Esophagus squamous epithelium (tissue), 5 donors: ENCODE measurements at places on chromosomes 2 and 18.

GRCh38 chr18:35694808-35695207, 113.3 kb downstream of the GALNT1 start:
- no peak for DNase-seq

- no peak for DNase-seq
These were observed 175.4 kb downstream of the DPP4 start for GRCh38 chr2:161898633-161899032.

DNA sequence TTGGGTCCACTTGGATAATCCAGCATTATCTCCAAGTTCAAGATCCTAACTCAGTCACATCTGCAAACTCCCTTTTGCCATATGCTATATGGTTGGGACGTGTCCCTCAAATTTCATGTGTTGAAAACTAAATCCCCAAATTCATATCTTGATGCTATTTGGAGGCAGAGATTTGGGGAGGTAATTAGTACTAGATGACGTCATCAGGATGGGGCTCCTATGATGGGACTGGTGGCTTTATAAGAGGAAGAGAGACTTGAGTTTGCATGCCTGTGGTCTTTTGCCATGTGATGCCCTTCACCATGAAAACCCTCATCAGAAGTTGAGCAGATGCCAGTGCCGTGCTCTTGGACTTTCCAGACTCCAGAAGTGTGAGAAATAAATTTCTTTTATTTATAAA, 16.8 kb upstream of the SMAD4 start:
- DNase-seq = no peak

DNA sequence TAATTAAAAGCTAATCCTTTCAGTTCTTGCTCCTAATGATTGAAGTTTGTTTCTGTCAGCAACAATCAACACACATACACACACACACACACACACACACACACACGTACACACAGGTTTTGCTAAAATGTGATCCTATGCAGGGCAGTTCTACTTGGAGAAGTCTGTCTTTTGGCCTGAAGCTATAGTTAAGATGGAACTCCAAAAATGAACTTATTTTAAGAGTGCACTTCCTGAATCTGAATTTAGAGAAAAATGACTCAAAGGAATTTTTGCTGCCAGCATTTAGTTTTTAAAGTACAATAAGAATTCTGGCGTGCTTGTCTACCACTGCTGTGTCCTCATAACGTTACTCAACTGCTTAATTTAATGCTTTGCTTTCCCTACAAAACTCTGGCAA, 6.6 kb downstream of the GALNT5 start:
- DNase-seq = no peak

GRCh38 chr2:6933911-6934310, 16.7 kb downstream of the RNF144A start:
- no peak for DNase-seq

DNA sequence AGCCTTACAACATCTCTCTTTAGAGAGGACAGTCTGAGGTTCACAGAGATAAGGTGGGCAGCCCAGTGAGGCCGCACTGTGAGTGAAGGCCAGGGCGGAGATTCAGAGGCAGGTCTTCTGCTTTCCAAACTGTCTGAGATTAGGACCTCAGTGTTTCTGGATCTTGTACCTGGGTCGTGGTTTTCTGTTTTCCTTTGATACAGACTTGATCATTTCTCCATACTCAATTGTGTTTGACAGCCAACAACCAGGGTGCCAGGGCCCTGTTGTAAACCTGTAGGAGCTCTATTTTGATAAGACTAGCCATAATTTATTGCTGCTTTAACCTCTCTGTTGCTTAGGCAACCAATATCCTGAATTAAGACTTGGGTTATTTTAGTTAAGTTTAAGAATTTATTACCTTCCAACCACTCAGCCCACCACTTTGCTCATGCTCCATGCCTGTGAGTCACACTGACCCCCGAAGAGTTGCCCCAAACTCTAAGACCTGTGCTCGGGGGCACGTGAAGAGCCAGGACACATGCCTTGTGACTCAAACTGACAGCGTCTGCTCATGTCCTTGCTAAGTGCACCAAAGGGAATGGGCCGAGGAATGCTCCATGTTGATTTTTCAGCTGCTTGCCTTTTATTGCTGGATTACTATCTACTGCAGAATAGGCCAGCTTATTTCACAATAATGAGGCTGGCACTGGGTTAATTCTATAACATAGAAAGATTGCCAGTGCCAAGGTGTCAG, 248.6 kb downstream of the BCL2 start:
- DNase-seq = no peak

DNA sequence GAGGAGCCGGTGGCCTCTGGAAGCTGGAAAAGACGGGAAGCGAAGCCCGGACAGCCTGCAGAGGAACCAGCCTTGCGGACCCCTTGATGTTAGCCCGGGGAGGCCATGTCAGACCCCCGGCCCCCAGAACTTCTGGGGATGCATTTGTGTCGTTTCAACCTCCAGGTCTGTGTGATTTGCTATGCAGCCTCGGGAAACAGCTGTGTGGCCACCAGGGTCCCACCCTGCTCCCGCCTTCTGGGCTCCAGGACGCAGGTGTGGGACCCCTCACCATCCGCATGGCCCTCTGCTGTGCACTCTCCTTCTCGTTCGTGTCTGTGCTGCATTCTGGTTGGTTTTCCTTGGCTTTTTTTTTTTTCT, 13.3 kb downstream of the NEU4 start:
- DNase-seq = no peak

DNA sequence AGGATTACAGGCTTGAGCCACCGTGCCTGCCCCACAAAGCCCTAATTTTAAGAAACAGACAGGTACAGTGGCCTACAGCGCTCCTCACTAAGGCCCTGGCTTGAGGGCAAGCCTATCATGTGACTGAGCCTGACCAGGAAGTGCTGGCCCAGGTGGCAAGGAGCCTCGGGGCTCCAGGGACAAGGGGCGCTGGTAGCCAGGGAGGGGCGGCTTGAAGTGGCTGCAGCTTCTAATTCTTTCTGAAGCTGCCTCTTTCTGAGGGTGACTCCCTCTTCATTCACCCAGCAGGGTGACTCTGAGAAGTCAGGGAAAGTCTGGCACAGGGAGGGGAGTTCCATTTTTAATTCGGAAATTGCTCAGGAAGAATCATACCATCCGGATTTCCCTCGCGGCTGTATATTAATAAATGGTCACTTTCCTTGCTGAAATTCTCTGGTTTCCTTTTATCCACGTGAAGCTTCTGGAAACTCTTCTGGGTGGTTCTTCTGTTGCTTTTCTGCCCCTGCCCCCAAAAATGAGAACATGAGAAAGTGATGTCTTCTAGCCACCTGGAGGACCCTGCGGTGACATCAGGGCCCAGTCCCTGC, 115.7 kb downstream of the FAM210A start:
- DNase-seq = no peak

DNA sequence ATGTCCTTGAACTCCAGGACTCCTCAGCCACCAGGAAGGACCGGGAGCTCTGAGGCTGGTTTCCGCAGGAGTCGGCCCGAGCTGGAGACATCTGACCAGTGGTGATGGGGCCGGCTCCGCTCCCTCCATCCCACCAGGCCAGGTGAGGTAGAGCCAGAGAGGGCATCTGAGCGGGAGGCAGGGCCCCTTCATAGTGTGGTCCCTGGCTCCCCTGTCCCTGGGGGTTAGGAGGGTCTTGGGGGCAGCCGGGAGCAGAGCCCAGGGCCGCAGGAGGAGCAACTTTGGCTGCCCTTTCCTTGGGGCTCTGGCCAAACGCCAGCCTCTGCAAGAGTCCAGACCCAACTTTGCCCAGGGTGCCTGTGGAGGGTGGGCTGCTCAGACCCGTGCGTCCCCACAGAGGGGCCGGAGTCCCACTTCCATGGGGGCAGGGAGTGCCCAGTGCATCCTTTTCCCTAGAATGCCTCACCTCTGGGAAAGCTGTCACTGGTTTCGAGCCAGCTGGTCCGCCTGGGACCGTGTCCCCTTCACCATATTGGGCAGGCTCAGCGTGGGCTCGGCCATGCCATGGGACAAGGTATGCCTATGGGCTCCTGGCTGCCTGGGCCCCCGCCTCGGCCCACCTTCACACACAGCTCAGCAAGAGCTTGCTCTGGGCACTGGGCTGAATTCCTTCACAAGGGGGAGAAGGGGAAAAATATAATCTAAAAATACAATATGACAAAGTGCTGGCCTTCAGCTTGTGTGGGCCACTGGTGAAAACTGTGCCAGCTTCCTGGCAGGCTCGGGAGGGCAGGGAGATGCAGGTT, 148.6 kb downstream of the TWIST2 start:
- DNase-seq = no peak

DNA sequence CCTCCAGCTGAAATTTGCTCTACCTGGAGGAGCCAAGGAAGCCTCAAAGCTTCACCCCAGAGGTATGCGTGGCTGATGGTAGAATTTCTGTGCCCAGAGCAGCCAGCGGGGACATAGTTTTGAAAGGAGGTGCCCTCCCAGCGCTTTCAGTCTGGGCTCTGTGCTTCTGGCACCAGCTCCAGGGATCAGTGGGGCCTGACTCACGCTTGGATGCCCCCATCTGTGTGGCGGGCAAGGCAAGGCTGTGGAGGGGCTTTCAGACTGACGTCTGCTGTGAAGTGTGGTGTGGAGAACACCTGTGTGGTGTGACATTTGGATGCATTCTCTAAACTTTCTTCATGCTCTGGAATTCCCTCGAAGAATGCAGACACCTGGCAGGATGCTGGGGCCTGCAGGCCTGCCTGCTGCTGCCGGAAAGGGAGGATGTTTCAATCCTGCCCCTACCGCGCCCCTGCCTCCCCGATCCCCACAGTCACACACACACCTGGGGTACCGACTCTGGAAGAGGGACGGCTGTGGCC, 84.1 kb downstream of the CTIF start:
- DNase-seq = no peak

GRCh38 chr2:44055664-44056063, 59.9 kb upstream of the LRPPRC start:
- no peak for DNase-seq

GRCh38 chr2:237283131-237283928, 130.6 kb downstream of the COL6A3 start:
- DNase-seq = no peak

DNA sequence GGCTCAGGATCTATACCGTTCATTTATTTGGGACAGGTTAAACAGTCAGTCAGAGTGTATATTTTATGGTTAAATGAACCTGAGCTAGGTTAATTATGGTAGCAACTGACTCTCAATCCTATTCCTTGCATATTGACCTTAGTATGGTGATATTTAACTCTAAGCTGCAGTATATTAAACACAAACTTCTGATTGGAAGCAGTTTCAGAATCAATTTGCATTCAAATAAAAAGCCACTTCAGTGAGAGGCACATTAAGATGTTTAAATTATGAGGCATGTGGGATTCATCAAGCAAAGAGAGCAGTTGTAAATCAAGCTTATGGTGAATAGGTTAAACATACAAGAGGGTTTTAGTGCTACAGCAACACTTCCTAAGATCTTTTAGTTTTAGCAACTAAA, 40.4 kb downstream of the FRZB start:
- no peak for DNase-seq

GRCh38 chr2:67548317-67549201, 151.4 kb downstream of the ETAA1 start:
- DNase-seq = no peak

GRCh38 chr2:239150125-239151011, 250.5 kb downstream of the HDAC4 start:
- no peak for DNase-seq

GRCh38 chr2:238099714-238100048, 459 bp upstream of the ESPNL start:
- DNase-seq = no peak

DNA sequence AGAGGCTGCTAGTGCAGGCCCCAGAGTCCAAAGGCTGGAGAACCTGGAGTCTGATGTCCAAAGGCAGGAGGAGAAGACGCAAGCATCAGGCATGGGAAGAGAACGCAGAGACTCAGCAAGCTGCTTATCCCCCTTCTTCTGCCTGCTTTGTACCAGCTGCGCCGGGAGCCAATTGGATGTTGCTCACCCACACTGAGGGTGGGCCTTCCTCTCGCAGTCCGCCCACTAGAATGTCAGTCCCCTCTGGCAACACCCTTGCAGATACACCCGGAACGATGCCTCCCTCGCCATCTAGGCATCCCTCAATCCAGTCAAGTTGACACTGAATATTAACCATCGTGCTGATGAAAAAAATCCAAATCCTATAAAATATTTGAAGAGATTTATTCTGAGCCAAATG, 141.6 kb downstream of the TWIST2 start:
- DNase-seq = no peak
